ENCODE measurements at places on chromosomes 5 and 9.

- DNase-seq, result peak; percentile 15
Observed at GRCh38 chr5:122126756-122127321, 2.5 kb upstream of the ZNF474 start.

GRCh38 chr5:134143944-134144941, 29.8 kb downstream of the TCF7 start:
- DNase-seq, result no peak

DNA sequence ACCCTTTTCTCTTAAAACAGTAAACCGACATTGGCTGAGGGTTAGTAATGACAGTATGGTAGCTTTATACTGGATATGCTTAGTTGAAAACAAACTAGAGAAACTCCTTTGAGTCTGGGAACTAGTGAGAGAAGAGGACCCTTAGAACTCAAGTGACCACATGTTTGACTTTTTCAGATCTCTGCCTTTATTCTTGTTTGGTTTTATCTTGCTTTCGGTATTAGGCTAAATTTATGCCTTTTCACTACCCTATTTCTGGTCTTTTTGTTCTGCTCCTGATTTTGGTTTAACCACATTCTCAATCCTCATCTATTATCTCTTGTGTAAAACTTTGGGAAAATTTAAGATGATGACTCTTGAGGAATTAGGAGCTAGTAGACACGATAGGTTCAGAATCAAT, 11.0 kb downstream of the SNAPC3 start:
- DNase-seq, result no peak

DNA sequence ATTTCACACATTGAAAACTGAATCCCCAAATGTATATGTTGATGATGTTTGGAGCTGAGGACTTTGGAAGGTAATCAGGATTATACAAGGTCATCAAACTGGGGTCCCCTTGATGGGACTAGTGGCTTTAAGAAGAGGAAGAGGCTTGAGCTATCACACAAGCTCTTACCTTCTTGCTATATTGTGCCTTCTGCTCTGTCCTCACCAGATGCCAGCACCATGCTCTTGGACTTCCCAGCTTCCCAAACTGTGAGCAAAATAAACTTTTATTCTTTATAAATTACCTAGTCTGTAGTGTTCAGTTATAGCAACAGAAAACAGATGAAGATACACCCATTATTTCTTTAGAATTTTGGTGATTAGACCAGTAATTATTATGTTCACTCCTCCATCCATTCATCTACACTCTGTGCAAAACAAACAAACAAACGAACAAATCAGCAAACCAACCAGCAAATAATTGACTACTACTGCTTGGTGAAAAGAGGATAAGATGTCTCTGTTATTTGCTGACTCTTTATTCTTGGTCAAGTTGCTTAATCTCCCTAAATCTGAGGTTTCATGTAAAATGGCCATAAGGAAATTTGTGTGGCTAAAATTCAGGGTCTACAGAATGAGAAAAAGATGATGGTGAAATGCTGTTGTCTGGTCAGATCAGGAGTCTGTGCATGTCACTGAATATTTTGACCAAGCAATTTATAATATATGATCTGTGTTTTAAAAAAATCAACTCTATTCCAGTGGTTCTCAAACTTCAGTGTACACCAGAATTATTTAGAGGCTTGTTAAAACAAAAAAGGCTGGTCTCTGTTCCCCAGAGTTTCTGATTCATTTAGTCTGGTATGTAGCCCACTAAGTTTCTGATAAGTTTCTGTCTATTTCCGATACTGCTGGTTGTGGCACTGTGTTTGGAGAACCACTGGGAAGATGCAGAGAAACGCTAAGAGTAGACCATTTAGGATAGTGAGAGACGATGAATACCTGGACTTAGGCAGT, 854.1 kb downstream of the MAT2B start:
- no peak for DNase-seq

DNA sequence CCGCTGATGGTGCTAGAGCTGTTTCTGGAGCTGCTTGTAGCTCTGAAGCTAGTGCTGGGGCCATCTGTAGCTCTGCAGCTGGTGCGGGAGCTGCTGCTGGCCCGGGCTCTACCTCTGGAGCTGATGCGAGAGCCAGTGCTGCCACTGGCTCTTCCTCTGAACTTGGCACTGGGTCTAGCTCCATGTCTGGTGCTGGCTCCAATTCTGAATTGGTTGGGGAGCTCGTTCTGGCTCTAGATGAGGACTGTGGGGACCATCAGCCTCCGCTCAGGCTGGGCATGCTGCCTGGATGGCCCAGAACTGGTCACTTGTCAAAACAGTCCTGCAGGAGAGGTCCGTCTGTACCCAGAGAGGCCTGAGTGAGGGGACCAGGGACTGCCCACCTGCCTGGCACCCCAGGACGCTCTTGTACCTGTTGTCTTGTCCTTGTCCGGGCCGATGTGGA, 21.5 kb downstream of the OBP2B start:
- no peak for DNase-seq

DNA sequence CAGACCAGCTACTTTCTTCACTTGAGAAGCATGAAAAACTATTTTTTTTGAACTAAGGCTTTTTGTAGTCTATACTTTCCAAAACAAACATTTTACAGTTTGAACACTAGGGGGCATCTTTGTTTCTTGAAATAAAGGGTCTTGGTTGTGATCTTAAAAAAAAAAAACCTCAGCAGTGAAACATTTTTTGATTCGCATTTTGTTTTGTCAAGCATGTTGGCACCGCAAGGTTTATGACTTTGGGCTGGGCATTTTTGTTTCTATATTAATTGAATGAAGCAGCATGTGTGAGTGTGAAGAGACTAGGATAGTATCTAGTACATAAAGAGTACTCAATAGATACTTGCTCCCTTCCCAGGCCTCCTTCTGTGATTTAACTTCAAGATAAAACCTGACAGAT, 31.6 kb upstream of the ACOT12 start:
- peak; percentile 64 for DNase-seq

DNA sequence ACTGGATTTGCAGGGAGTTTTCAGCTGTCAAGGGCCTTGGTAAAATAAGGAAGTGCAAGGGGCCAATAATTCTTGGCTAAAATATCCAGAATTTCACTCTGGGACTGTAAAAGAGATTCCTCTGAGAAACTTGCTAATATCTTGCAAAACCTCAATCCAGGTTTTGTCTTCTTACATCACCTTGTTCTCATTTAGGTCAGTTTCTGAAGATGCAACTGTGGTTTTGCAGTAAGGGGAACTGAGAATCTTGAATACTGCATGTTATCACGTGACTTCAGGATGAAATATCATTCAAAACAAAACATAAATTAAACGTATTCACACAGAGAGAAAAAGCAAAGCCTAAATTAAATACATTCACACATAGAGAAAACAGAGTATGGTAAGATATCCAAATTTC, 35.0 kb upstream of the RIC1 start:
- no peak for DNase-seq

GRCh38 chr5:52743970-52744369, 43.7 kb upstream of the ITGA1 start:
- no peak for DNase-seq

GRCh38 chr9:130283539-130284248, 18.1 kb downstream of the HMCN2 start:
- DNase-seq, result no peak

DNA sequence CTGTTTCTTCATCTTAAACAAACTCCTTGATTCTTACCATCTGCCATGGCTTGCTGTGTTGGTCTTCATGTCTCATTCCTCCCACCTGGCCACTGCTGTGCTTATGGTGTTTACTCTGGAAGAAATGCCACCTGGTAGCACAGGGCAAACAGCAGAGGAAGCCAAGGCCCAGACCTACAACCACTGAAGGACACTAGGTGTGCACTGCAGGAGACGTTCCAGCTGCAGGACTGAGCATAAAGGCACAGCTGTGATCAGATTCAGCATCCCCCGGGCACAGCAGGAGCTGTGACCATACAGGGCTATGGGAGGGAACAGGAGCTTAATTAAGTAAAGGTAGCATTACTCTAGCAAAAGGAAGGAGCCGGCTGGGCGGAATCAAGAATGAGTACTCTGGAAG, 12.6 kb upstream of the GNAQ start:
- DNase-seq, result no peak

DNA sequence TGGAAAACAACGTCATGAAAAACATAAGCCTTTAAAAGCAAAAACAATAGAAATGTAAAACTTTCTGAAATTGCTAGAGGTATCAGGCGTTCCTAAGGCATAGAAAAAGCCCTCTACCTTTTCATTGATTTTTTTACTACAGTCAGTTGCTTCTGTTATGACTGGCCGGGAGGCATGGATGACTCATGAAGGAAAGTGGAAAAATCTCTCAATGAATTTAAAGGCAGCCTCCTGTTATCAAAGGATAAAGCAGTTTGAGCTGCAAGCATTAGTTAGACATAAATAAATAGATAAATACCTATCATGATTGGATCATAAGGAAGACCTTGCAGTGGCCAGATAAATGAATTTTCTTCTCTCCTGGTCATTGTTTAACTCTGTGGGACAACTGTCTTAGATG, 281.6 kb downstream of the MAST4 start:
- no peak for DNase-seq

DNA sequence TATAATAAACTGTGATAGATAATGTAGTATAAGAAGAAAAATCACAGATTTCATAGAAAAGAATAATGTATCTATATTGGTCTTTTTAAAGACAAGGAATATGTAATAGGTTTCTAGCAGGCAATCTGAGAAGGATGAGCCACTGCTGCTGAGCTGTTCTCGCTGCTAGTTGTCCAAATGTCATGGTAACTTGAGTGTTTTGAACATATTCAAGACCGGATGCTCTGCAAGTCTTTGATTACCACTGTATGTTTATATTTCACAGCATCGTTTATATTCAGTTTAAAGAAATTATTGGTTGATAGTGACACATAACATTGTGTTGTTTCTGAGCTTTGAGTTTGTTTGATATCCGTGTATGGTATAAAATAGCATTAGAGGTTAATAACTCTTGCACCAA, 9.6 kb downstream of the C5orf47 start:
- DNase-seq, result no peak

- DNase-seq, result no peak
Observed at GRCh38 chr5:103371046-103371607, 112.6 kb downstream of the MACIR start.

DNA sequence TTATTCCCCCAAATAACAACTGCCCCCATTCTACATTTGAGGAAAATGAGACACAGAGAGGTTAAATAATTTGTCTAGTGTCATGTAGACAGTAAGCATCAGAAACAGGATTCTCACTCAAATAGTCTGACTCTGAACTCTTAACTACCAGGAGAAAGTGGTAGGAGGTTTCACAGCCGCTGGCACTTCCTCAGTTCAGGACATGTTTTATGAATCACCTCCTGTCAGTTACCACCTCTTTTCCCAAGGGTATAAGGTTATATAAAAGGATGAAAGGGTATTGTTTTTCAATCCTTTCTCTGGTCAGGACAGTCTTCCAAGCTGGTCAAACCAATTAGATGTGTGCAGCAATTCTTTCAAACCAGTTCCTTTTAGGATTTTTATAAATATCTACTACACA, 52.1 kb downstream of the TSSK1B start:
- no peak for DNase-seq

DNA sequence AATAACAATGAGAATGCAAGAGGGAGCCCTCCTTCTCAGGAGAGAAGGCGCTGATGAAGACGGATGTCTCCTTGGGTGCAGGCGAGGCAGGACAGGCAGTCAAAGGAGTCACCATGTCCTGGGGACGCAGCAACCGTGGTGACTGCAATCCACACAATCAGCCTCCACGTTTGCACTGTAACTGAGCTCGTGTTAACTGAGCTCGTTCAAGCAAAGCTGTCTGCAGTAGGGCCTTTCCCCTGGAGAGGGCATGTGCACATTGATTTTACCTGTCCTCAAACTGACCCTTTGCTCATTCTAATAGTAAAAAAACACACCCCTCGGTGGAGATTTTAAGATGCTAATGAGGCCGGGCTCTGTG, 2.8 kb downstream of the SARDH start:
- DNase-seq, result no peak

GRCh38 chr5:174419540-174420132, 304.7 kb upstream of the MSX2 start:
- peak; percentile 85 for DNase-seq

GRCh38 chr5:8418049-8418426, 549.1 kb downstream of the MTRR start:
- no peak for DNase-seq

DNA sequence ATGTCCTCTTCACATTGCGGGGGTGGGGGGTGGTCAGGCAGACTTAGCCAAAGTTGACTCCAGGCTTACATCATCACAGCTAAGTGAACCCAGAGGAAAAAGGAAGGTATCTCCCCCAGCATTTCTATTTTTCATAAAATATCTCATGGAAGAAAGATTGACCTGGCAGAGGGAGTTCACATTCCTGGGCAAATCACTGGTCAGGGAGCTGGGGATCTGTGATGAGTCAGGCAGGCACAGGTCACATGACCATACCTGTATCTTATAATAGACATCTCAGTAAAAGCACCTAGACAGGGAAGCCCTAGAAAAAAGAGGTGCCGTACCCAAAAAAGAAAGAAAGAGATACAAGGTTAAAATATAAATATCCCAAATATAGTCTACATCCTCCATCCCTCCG, 57.3 kb upstream of the WWC1 start:
- DNase-seq, result no peak

- DNase-seq, result peak; percentile 68
Observed at GRCh38 chr9:14908295-14909180, 1.7 kb downstream of the FREM1 start.

DNA sequence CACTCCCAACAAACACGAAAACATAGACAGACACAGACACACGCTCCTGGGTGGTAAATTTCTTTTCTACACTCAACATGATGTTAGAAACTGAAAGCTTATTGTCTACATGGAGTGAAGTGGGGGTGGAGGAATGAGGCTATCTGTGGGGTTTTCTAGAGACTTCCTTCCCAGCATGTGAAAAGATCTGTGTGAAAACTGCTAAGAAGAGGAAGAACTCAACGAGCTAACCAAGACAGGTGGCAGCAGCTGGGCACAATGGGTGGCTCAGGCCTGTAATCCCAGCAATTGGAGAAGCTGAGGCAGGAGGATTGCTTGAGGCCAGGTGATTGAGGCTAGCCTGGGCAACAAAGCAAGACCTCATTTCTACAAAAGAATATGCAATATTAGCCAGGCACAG, 7.6 kb downstream of the FYB1 start:
- no peak for DNase-seq

DNA sequence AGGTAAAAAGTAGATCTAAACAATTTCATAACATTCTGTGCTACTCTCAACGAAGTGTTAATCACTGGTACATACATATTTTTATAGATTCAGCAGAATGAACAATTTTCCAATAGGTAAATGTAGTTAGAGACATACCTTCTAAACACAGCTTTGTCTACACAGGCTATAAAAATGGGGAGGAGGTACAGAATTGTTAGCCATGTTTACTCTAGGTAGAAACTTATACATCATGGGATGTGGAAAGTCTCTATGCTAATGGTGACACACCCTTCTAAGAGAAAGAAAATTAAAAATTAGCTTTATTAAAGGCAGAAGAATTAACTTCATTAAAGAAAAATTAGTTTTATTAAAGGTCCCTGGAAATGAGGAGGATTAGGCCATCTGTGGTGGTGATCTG, 11.8 kb downstream of the C5orf63 start:
- no peak for DNase-seq
